ENCODE measurements at places on chromosomes 1 and 21.

- no peak for DNase-seq
Observed at GRCh38 chr1:19942088-19942487, 18.7 kb upstream of the PLA2G2E start.

GRCh38 chr1:106268070-106268469 lies 788.4 kb upstream of the PRMT6 start:
- DNase-seq, result peak; percentile 66

DNA sequence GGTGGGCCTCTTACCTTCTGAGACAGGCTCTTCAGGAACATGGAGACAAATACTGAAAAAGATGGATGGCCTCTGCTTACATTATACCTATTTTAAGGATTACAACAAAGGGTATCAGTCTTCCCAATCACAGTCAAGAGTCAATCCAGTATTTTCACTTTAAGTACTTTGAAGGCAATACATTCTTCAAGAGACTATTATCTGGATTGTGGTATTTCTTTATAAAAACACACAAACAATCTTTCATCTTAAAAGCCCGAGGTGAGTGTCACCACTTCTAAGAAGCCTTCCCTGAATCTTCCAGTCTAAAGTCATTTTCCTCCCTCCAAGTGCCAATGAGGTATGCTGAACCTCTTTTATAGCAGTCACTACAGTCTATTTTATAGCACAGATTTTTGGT lies 45.3 kb downstream of the WASF2 start:
- DNase-seq, result no peak

- no peak for DNase-seq
Observed at GRCh38 chr1:205826995-205827394, 14.0 kb upstream of the SLC41A1 start.

DNA sequence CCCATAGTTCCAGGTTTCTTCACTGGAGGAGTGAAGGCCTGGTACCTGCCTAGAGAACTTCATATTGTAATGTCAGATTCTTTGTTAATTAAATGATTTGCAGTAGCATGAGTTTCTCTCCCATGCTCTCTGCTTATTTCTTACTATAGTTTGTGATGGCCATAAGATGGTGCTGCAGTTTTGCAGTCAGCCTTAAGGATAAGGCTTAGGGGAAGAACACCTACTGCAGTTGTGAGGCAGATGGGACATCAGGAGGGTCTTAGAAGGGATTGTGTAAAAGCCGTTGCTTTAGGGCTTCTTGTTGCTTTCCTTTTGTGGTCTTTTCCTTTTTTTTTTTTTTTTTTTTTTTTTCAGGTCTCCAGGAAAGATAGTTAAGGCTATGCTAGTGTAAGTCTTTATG lies 61.8 kb downstream of the MACF1 start:
- peak; percentile 28 for DNase-seq

GRCh38 chr1:230230948-230231773 lies 164.1 kb downstream of the GALNT2 start:
- DNase-seq, result no peak

DNA sequence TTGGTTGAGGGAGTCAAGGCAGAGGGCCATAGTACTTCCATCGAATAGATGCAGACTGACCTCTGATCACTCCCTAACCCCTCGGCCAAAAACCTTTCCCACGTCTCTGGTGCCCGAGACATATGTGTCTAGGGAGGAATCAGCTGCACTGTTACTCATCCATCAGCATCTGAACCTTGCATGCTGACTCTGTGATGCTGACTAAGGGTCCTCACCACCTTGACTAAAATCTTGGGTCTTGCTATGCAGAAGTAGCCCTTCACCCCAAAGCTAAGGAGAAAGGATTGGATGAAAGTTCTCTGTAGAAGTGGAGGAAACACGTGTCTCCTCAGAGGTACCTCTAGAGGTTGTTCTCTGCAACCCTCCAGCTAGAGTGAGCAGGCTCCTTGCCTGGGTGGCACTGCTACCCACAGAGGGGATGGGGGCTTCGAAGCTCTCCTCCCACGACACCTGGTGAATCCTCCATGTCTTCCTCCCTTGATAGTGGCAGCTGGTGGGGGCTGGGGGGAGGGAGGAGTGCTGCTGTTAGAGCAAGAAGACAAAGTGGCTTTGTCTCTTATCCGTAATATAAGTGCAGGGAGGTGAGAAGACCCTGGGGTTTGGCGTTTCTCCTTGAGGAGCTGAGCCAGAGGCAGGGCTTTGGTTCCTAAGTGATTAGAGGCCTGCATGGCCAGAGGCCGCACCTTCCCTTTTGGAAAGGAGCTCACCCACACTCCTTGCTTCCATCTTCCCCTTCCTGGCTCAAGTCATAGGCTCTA lies 45.1 kb downstream of the ATP2B4 start:
- no peak for DNase-seq

GRCh38 chr1:209511169-209511568 lies 72.3 kb upstream of the CAMK1G start:
- no peak for DNase-seq

DNA sequence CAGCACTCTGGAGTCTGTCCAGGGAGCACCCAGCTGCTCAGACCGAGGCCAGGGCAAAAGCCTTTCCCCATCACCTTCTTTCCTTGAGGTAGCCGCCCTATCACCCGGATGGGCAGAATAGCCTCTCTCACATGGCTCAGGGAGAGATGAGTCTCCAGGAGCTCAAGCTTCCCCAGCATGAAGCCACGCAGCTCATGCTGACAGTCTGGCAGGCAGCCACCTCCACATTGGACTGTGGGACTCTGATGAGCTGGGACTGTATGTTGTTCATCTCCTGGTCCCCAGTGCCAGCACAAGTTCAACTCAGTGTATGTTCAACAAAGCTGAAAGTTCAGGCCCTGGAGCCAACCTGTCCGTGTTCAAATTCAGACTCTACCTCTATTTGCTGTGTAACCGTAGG lies 75.2 kb upstream of the ZC3H12A start:
- no peak for DNase-seq

DNA sequence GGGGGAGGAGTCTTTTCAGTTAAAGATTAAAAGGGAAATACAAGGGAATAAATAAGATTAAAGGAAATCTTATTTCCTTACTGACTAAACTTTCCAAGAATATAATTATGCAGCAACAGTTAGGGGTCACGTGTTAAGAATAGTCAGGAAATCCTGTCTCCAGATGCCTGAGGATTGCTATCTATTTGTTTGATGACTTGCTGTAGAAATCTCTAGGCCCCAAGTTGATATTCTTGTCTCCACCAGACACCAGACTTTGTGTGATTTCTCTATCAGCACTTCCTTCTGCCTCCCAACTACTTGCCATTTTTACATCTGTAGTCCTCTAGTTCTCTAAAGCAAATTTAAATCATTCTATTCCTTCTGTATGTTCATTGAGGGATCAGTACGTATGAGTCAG lies 77.5 kb downstream of the RPAP2 start:
- DNase-seq, result no peak

DNA sequence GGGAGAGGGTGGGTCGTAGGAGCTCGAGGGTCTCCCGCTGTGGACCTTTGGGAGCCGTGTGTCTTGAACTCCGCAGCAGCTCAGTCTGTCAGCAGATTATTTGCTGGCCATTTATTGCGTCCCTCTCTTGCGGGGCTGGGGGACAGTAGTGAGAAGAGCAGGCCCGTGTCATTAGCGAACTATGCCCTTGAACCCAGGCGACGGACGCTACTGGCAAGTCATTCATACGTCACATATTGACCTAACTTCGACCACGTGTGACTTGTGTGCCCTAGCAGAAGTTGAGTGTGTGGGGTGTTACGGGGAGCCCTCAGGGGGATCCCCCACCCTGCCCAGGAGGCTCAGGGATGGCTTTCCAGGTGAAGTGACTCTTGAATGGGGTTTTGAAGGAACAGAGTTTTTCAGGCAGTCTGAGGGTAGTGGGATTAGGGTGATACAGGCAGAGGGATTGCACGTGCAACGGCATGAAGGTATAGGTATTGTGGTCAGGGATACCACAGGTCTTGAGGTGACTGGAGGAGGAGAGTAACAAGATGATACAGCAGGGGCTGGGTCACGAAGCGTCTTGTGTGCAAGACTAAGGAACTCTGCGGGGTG lies 13.0 kb downstream of the RCC1 start:
- DNase-seq, result no peak

GRCh38 chr21:40714536-40714935 lies 132.4 kb downstream of the DSCAM start:
- no peak for DNase-seq

GRCh38 chr1:206005778-206006180 lies 2.6 kb upstream of the RAB7B start:
- DNase-seq, result no peak

DNA sequence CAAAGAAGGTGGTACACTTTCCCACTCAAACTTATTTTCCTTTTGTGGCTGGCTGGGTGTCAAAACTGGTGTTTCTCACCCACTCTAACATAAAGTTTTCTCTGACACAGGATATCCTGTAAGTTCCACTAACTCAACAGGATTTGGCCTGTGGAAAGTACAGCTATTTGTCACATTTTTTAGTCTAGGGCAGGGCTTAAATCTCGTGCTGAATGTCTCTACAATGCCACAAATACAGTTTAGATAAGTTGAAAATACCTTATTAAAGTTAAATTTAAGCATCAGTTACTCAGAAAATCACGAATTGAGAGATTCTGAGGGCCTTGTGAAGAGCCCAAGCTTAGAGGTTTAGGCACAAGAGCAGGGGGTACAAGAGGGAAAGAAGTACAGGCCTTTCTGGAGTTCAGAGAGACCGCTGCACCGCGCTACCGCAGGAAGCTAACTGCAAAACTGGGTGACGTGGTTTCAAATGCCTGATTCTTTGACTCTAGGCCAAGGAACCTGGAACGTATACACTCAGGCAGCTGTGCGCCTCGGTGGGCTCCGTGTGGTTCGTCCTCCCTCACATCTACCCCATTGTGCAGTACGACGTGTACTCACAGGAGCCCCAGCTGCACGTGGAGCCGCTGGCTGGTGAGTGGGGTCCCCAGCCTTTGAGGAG lies 23.4 kb upstream of the PWP2 start:
- DNase-seq, result no peak

- DNase-seq, result peak; percentile 77
Observed at GRCh38 chr1:189429610-189430009, 1048.1 kb downstream of the BRINP3 start.

DNA sequence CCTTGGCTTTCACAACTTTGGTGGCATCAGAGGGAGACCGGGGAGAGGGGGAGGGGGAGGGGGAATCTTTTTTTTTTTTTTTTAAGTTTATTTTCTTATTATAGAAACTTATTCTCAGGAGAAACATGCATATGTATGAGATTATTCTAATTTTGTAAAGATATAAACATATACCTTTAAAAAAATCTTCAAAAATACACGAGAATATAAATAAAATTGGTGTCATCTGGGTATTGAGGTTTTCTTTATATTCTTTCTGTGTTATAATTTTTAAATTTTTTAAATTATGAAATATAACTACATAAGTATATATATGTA lies 18.9 kb upstream of the SNRPE start:
- no peak for DNase-seq

DNA sequence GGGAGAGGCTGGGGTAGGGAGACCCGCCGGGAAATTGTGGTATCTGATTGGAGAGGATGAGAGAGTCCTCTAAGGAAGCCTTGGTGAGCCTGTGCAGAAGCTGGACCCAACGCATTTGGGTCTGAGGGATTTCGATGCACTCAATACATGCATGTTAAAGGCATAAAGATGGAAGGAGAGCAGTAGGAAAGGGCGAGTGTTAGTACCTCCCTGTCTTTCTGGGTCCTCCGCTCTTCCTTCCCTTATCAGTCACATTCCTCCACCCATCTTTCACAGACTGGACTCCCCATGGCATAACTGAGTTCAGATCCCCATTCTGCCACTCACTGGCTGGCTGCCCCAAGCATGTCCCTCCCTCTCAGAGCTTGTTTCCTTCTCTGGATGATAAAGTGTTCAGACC lies 7.3 kb downstream of the RGS16 start:
- DNase-seq, result no peak

GRCh38 chr1:168520052-168520751 lies 23.6 kb downstream of the XCL2 start:
- DNase-seq, result no peak

DNA sequence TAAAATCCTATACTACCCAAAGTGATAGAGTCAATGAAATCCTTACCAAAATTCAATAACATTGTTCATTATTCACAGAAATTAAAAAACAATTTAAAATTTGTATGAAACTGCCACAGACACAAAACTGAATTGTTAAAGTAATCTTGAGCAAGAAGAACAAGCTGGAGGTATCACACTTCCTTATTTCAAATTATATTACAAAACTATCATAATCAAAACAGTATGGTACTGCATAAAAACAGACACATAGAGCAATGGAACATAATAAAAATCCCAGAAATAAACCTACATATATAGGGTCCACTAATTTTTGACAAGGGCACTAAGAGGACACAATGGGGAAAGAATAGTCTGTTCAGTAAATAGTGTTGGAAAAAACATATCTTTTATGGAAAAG lies 316.2 kb downstream of the PTPRC start:
- DNase-seq, result no peak

GRCh38 chr1:99537886-99538617 lies 107.9 kb upstream of the PALMD start:
- no peak for DNase-seq

DNA sequence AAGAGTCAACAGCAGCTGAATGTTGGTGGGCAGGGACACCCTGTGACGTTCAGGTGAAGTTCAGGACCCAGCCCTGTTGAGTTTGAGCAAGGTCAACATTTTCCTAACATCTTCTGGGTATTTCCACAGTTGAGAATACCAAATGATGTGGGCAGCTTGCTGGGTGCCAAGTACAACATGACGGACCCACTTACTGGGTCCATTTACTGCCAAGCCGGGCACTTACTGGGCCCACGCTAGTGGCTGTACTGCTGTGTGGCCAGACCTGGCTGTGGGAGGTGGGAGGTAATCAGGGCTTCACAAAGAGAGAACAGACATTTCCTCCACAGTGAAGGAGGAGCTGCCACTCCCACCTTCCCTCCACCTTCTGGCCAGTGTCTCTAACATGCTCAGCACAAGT lies 99.2 kb downstream of the PSMG1 start:
- no peak for DNase-seq

GRCh38 chr1:34436836-34437235 lies 260.1 kb downstream of the C1orf94 start:
- DNase-seq, result no peak

GRCh38 chr1:115428676-115429075 lies 90.6 kb upstream of the NGF start:
- no peak for DNase-seq

DNA sequence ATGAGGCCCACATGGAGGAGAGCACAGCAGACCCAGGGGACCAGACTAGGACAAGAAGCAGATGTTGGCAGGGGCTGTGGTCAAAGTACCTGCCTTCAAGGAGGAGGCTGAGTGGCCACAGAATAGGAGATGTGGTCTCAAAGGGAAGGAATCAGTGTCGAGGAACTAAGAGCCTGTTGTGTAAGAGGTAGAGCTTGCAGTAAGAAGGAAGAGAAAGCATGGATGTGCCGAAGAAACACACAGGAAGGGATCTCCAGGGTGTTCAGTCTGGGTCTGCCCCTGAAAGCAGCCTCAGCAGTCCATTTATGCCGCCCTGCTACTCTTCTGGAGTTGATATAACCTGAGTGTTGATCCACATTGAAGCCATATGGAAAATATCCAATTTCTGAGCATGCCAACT lies 83.9 kb downstream of the NID1 start:
- no peak for DNase-seq
